ENCODE measurements at places on chromosomes 3 and 15.

DNA sequence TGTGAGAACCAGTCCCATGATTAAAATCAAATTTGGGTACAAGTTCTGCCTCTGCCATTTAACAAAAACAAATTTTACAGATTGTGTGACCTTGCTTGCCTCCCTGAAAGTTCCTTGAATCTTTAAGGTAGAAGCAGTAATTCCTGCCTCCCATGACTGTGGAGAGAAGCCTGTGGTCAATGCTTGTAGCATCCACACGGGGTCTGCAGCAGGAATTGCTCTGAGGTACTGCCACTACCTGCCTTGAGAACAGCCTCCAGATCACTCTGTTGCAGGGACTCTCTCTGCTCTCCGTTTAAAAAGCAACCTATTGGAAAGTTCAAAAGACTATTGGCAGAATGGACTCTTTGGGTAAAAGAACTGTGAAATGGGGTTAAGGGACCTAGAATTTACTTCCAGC is 75.9 kb downstream of the SST start:
- no peak for DNase-seq

- DNase-seq: peak; percentile 7
Measured at GRCh38 chr15:55403531-55403930, 4.6 kb downstream of the CCPG1 start.

DNA sequence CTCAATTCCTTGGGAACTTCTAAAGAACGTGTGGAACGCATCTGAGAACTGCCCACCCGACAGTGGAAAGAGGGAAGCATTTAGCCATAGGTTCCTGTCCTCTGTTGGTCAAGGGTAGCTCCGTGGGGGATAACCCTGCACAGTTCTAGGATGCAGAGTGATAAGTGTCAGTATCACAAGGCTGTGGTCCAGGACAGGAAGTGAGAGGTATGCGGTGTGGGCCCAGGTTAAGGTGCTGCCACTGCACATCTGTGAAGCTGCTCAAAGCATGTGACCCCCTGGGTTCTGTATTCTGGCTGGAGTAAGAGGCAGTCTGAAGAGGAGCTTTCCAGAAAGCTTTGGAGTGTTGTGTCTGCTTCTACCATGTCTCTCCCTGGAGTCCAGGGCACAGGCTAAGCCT is 51.7 kb upstream of the HES1 start:
- no peak for DNase-seq

DNA sequence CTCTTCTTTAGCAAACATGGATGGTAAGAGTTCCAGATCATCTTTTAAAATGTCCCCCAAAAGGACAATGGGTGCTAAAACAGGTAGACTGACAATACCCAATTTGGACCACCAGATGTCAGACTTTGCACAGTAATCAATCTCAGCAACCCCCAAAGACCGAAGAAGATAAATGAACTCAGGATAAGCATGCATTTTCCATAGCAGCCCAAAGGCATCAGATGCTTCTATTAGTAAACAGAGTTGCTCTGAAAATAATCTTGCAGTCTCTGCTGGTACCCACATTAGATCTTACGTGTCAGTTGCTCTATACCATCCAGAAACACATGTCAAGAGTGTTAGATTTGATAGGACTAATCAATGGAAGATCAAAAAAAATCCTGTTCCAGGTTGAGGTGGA is 20.6 kb downstream of the MYH15 start:
- DNase-seq: peak; percentile 69

GRCh38 chr15:77823736-77824135 is 191.0 kb upstream of the LINGO1 start:
- DNase-seq: no peak

DNA sequence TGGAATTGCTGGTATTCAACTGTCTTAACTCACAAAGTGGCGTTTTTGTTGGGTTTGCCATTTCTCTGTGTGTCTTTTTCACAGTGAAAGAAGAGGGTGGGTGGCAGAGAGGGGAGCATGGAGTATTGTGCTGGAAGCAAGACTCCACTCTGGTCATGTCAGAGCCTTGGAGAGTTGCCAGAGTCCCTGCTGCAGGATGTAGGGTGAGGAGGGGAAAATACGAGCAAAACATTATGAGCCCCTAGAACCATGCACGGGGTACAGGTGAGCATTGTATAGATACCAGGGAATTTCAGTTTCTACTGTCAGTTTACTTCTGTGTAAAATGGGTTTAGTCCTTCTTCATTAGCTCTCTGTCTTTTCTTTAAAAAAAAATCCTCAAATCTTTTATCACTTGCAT is 249.9 kb downstream of the CACNA2D3 start:
- DNase-seq: no peak

DNA sequence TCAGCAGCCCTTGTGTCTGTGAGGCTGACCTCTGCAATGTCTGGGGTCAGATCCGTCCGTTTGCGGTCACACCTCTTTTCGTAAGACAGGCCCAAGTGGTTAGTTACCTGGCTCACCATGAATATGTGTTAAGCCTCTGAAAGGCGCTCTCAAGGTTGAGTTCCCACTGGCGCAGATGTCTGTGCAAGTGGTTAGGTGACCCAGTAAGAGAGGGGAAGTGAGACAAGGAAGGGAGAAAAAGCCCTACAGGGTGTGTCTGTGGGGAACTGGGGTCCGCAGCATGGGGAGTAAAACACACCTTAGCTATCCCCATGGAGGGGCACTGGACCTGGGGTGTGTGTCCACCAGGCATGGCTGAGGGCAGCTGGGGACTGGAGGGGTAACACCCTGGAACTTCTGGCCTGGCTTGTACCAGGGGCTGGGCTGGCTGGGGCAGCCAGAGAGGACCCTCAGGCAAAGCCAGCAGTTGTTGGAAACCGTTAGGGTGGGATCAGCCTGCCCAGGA is 391.6 kb upstream of the PROK2 start:
- DNase-seq: no peak

DNA sequence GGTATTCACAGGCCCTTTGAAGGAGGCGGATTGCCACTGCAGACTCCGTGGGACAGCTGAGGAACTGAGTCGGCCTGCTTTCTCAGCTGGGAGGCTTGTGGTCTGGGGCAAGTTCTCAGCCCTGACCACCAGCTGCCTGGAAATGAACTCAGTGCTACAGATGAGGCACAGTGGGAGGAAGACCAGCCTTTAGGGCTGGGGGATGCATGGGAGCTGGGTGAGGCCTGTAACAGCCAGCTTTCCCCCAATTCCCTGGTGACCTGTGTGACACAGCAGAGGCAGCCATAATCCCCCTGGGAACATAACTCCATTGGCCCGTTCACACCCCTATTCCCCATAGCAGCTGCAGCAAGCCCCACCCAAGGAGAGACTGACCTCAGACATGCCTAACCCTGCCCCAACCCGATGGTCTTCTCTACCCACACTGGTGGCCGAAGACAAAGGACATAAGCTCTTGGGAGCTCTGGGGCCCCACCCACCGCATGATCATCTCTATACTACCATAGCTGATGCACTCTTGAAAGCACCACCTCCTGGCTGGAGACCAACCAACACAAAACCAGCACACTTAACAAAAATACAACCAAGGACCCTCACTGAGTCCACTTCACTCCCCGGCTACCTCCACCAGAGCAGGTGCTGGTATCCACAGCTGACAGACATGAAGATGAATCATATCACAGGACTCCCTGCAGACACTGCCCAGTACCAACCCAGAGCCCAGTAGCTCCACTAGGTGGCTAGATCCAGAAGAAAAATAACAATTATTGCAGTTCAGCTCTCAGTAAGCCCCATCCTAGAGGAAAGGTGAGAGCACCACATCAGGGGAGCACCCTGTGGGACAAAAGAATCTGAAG is 24.9 kb downstream of the ZMAT3 start:
- no peak for DNase-seq

- DNase-seq: no peak
Measured at GRCh38 chr15:26129852-26130251, 266.7 kb upstream of the ATP10A start.

DNA sequence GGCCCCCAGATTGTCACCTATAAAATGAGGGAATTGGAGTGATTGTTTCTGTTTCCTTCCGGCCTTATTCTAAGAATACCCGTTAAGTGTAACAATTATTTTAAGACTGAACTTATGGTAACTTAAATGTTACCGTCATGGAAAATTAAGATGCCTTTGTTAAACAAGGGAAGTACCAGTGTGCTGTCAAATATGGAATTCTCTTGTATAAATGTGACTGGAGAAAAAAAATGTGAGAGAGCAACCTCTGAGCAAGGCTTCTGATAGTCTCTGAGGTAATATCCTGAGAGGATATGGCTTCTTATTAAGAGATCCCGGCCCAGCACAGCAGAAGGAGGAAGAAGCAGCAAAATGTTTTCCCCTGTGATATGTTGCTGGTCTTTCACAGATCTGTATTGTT is 480.7 kb upstream of the ADAMTS9 start:
- no peak for DNase-seq

Measured in CD4-positive, alpha-beta T cell treated with Interleukin-12 subunit alpha and Interleukin-12 subunit beta, for 1 hour (primary cell).